Head of caudate nucleus (tissue), 42 donors: ENCODE measurements at places on chromosomes 5 and 9.

- DNase-seq = peak; percentile 44
Measured at GRCh38 chr5:76204713-76205112, 121.5 kb downstream of the SV2C start.

DNA sequence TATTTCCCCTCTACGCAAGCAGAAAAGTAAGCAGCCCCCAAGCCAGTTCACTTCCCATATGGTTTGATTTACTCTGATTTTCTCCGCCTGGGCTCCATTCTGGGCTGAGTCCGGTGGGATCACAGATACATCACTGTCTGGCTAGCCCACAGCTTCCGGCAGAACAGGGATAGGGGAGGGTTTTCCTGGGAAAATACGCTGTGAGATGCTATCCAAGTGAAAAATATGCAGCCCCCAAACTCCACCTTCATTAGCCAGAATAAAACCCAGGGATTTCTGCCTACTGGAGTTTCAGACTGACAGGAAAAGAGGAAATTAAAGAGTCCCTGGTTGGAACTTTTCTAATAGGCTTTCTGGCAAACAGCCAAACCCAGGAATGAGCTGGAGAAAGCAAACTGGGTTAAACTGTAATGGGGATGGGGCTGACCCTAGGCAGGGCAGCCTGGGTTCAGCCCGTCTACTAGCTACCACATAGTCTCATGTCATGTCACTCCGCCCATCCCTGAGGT, 16.9 kb upstream of the NIPAL4 start:
- DNase-seq = no peak

GRCh38 chr5:34923694-34924461, 5.5 kb upstream of the DNAJC21 start:
- DNase-seq = no peak

DNA sequence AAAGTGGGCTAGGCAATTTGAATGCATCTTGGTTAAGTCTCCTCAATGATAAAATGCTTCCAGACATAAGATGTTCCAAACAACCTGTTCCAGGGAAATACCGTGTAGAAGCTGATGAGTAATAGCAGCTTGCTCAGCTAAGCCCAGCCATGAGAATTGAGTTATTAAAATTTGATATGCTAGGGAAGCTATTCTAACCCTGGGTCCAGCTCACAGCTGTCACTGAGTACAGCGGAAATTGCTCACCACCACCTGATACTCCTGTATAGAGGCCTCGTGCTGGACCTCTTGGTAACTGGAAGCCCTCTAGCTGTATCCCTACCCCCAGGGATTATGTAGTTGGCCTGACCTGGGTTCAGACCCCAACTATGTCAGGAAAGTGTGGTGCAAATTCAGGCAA, 521.3 kb upstream of the TRPC7 start:
- no peak for DNase-seq

DNA sequence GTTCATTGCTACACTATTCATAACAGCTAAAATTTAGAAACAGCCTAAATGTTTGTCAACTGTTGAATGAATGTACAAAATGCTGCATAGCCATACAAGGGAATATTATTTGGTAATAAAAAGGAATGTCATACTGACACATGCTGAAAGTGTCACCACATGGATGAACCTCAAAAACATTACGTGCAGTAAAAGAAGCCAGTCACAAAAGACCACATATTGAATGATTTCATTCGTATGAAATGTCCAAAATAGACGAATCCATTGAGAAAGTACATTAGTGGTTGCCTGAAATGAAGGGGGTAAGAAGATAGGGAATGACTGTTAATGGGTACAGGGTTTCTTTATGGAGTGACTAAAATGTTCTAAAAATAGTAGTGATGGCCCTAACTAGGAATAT, 11.6 kb upstream of the ECM2 start:
- no peak for DNase-seq

GRCh38 chr9:108766626-108767161, 89.1 kb downstream of the ACTL7B start:
- DNase-seq = no peak

GRCh38 chr9:6414247-6414641, 1.2 kb downstream of the UHRF2 start:
- no peak for DNase-seq

- peak; percentile 54 for DNase-seq
Measured at GRCh38 chr9:130766021-130766926, 68.8 kb upstream of the ABL1 start.

GRCh38 chr9:21762064-21762463, 40.4 kb upstream of the MTAP start:
- DNase-seq = no peak

DNA sequence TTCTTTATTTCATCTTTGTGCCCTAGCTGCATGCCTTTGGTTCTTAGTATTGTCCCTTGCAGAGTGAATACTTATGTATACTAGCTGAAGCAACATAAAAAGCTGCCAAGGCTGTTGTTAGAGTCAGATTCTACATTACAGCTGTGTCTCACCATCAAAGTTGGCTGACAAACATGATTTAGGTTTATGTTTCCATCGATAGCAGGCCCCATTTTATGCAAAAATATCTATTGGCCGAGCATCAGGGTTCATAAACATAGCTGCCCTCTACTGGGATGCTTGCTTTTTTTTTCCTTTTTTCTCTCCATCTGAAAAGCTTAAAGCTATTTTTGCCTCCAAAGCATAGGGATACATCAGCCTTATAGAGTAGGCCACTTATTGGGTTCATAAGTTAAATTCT, 68.0 kb downstream of the FAM174A start:
- no peak for DNase-seq

- no peak for DNase-seq
Measured at GRCh38 chr9:84955971-84956370, 286.4 kb downstream of the NTRK2 start.

- DNase-seq = no peak
Measured at GRCh38 chr5:69416180-69416579, 1.3 kb downstream of the MARVELD2 start.

DNA sequence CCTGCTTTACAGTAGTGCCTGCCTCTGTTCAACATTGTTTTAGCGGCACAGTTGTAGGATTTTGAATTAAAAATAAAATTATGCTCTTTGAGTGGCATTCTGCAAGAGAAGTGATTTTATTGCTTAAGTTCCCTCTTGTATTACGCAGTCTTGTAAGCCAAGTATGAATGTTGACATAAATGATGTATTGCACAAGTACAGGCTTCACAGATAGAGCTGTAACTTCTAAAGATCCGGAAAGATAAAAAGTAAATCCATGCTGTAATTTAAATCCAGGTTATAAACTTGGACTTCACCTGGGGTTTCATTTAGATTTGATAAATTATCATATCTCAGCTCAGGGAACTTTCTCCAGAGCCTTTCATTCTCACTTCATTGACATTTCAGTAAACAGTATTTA, 1114.7 kb downstream of the PTPRD start:
- DNase-seq = no peak

DNA sequence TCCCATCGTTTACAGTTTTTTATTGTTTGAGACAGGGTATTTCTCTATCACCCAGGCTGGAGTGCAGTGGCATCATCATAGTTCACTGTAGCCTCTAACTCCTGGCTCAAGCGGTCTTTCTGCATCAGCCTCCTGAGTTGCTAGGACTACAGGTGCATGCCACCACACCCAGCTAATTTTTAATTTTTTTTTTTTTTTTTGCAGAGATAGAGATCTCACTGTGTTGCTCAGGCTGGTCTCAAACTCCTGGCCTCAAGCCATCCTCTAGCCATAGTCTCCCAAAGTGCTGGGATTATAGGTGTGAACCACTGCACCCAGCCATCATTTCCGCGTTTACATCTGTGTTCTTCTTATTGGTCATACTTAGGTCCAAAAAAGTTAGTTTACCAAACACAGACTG, 53.6 kb downstream of the FSD1L start:
- DNase-seq = no peak

- no peak for DNase-seq
Measured at GRCh38 chr5:38371596-38371995, 113.2 kb downstream of the EGFLAM start.

DNA sequence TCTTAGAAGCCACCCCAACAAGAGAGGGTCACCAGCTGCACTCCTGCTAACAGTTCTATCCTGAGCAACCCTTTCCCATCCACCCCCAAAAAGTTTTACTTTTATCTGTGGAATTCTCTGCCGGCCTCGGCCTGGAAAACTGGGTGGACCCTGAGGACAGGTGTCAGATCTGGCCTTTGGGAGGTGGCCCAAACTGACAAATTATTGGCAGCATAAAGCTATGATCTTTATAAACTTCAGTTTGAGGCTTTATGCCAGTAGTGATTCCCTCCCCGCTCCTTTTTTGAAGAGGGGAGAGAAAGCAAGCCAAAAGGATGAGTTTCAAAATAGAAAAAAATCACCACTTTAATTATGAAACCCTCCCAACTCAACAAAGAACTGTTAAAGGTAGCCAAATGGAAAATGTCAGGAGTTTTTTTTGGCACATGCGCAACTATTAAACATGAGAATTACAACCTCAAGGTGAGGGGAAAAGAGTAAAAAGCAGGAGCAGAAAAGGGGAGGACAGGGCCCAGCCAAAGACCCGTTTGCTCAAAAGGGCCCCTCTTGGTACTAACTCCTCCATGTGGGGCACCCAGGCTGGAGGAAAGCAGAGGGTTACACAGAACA, 49.4 kb downstream of the FBXW11 start:
- no peak for DNase-seq

DNA sequence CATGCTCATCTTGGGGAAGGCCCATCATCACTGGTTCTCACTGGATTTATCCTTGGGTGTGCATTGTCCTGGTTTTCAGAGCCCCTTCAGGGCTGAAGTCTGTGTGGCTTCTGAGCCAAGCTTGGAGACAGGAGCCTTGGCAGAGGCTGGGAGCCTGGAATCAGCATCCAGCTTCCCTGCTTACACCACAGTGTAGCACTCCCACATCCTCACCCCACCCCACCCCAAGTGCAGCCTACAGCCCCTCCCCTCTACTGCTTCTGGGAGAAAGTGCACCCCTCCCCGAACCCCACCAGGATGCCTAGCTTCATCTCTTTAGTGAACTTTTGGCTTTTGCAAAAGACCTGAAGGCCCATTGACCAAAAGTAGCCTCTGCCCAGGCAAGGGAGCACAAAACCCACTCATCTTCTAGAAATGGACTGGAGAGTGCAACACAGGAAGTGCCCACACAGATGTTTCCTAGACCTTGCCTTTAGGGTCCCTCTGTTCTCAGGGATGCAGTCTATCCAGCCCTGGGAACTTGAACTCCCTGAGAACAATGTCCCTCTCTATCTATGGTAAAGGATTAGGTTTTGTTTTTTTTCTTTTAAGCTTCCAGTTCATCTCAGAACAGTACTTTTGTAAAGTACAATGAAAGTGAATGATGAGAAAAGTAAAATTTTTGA, 189.7 kb downstream of the PALM2AKAP2 start:
- DNase-seq = no peak

DNA sequence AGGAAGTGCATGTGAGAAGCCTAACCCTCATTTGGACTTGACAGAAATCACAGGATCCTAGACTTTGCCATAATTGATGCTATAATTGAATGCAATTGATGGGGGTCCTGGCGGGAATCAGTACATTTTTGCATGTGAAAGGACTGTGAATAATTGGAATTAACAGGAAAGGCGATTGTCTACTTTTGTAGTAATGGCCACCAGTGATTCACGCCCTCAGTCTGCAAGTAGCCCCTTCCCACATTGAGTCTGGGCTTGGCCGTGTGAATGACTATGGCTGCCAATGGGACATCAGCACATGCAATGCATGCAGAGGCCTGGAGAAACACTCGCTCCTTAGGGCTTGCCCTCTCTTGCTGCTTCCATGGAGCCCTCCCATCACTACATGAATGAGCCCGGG, 107.8 kb upstream of the OSMR start:
- DNase-seq = no peak

- DNase-seq = peak; percentile 18
Measured at GRCh38 chr9:15249981-15250380, 57.0 kb downstream of the TTC39B start.

- no peak for DNase-seq
Measured at GRCh38 chr9:90385146-90385545, 257.5 kb downstream of the DIRAS2 start.

DNA sequence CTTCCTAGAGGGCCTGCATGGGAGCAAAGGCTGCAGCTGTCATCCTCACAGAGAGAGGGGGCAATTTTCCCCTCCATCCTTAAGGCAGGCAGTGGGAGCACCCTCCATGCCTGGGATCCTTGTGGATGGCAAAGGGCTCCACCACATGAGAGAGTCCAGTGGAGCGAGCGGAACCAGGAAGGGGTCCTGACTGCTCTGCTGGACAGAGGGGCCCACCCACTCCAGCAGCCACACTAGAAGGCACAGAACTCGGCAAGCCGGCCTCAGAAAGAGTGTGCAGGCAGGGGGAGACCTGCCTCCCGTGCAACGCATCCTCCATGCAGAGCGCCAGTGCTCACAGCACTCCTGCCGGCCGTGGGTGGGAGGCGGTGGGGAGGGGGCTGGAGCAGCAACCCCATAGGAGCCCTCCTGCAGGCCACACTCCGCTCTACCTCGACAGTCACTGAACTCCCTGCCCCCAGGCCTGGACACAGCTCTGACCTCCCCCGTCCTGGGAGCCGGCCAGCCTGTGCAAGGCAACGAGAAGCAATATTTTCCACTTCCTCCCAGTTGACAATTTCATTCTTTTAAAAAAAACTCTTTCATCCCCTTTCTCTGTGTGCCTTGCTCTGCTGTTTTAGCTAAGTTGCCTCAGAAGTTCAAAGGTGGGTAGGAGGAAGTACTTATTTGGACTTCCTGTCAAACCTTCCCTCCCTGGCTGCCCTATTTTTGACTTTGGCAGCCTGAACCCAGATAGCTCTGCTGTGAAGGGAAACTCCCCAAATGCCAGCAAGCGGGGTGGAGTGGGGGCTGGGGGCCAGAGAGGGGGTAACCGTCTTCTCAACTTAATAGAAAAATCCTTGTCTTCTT, 5.3 kb upstream of the LCP2 start:
- DNase-seq = no peak

DNA sequence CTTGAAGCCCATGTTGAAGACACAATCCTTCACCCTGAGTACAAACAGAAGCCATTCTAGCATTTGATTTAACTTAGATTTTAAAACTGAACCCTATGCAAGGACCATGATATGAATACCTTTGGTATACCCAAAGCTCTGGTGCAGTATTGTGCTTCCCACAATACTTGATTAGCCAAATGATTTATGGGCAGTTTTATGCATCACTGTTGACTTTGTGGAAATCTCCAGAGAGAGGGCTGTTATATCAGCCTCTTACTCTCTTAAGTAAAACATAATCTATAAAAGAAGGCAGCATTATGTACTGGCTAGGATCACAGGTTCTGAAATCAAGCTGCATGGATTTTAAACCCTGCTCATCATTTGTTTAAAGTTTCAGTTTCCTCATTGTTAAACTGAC, 762.8 kb downstream of the EFNA5 start:
- DNase-seq = no peak
